ENCODE measurements at places on chromosomes 7 and 10.

GRCh38 chr7:155296788-155297516 lies 726 bp upstream of the INSIG1 start:
- DNase-seq, result peak; percentile 76

- DNase-seq, result no peak
These were observed 247.7 kb downstream of the IPMK start for GRCh38 chr10:58019863-58020537.

DNA sequence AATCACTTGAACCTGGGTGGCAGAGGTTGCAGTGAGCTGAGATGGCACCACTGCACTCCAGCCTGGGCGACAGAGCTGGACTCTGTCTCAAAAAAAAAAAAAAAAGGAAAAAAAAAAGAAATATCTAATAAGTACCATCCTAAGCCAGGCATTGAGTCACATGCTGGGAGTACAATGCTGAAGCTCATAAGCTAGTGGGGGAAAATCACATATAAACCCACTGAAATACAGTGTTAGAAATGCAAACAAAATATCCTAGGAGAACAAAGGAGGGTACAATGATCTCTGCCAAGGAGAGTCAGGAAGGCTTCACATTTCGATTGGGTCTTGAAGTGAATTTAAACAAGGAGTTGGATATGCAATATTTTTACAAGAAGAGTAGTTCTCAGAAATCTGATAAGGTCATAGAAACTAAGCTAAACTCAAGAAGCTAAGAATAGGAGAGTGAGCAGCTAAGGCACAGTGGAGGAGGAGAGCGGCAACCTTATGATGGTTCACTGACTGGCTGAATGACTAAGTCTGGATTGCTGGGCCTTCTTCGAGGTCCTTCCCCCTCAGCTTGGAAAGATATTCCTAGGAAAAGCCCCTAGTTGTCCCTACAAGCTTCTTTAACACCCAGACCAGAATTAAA lies 115.5 kb downstream of the PHTF2 start:
- no peak for DNase-seq

GRCh38 chr10:128047991-128048818 lies 78.0 kb downstream of the MKI67 start:
- no peak for DNase-seq

GRCh38 chr7:75718390-75719031 lies 20.2 kb downstream of the HIP1 start:
- no peak for DNase-seq

DNA sequence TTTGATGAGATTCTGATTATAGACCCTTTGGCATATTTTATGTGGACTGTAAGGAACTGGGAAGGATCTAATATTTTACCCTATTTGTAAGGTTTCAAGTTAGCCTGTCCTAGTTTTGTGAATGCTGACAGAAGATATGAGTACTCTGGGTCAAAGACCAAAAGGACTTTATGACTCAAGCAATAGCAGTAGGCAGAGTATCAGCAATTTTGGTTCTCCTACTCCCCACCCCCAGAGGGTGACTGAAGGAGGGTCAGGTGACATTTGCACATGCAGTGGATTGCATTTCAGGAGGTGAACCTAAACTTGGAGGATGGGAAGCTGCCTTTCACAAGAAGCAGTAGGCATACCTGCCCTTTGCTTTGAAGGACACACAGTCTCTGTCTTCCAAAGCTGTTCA lies 84.0 kb upstream of the KLF6 start:
- no peak for DNase-seq

GRCh38 chr10:88386204-88386788 lies 196.8 kb downstream of the RNLS start:
- no peak for DNase-seq

GRCh38 chr10:88465765-88466164 lies 117.4 kb downstream of the RNLS start:
- no peak for DNase-seq

- no peak for DNase-seq
These were observed 18.0 kb downstream of the SLC25A13 start for GRCh38 chr7:96303686-96304443.

DNA sequence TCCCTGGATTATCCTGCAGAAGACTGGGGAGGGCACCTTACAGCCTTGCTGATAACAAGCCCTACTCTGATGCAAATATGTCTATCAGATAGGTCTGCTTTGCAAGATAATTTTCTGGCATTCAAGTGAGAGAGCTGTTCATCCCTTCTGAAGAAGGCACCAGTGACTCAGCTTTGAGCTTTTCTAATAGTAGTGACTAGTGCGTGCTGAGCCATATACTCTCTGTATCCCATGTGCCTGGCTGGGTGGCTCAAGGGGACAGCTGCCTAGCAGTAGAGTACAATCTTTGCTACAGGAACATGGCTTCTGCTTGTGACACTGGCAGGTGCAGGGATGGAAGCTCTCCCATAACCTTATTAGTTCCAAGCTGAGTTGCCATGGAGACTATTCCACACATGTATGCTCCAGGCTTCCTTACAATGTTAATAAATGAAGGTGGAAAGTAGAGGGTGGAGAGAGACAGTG lies 35.0 kb upstream of the ABCB4 start:
- no peak for DNase-seq

GRCh38 chr10:34102893-34103506 lies 712.1 kb downstream of the PARD3 start:
- no peak for DNase-seq

- DNase-seq, result no peak
These were observed 201.0 kb downstream of the FRMD4A start for GRCh38 chr10:14129770-14130169.

GRCh38 chr7:97075928-97076327 lies 41.6 kb upstream of the SDHAF3 start:
- no peak for DNase-seq

DNA sequence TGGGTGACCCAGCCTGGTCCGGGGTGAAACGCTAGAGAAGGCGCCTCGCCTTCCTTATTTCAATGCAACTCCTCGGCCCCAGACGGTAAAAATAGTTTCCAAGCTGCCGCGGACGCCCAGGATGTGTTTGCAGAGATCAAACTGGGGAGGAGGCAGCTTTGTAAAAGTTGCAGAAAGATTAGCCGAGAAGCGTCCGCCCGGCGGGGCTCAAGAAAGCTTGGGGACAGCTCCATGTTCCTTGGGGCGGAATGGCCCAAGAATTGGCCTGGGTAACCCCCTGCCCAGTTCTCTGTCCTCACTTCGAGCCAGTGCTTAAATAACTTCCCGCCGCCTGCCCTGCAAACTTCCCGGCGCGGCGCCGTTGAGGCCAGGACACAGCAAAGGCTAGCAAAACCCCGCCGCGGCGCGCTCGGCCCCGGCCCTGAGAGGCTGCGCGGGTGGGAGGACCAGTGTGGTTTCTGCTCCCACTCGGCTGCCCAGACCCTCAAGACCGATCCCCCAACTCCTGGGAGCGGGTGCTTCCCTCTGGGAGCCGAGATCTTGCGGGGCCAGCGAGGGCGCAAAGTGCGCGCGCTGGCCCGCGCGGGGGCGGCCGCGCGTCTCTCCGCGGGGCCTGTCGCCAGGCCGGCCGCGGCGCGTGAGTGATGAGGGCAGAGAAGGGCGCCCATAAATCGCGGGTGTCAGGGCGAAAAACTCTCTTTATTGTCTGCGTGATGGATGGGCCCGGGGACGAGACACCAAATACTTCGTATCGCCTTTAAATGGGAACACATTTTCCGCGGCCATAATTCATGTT lies 6.3 kb upstream of the ZNF503 start:
- no peak for DNase-seq

DNA sequence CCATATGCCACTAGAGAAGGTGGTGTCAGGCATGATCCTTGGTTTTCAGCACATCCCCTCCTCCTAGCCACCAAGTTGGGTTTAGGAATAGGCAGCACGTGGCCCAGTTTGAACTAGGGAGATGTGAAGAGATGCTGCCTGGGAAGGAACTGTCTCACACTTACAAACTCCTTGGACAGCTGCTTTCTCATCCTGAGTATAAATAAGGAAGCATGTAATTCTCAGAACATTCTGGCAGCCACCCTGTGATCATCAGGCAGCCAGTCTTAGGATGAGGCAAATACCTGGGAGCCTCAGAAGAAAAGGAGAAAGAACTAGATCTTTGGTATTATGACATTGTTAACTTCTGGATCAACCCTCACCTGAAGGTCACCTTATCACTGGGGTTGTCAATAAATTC lies 21.3 kb upstream of the XPNPEP1 start:
- DNase-seq, result no peak

- DNase-seq, result no peak
These were observed 256.0 kb downstream of the AHR start for GRCh38 chr7:17554341-17555015.

GRCh38 chr7:46003896-46004875 lies 83.1 kb upstream of the IGFBP3 start:
- DNase-seq, result no peak

DNA sequence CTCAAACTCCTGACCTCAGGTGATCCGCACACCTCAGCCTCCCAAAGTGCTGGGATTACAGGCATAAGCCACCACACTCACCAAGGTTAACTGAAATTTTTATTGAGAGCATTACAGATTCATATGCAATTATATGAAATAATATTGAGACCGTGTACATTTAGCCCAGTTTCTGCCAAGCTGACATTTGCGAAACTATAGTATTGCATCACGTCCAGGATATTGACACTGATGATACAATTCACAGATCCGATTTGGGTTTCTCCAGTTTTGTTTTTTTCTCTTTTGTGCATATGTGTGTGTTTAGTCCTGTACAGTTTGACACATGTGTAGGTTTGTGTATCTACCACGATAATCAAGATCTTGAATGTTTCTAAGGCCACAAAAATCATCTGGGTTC lies 627.9 kb upstream of the FOXK1 start:
- no peak for DNase-seq

DNA sequence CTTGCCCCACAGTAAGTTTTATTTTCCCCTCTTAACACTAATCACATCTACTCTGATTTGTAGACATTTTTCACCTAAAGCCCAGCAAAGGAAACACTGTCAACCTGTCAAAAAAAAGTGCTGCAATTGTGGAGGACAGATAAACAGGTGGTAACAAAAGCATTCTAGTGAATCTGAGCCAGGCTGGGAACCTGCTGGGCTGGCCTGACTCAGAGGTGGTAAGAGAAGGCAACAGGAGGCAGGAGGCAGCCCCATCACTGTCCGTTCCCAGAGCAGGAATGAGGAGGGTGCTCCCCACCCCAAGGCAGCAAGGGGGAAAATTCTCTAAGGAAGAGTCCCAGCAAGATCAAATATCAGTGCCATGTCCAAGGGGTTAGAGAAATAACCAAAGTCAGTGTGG lies 19.5 kb upstream of the HERPUD2 start:
- DNase-seq, result no peak

DNA sequence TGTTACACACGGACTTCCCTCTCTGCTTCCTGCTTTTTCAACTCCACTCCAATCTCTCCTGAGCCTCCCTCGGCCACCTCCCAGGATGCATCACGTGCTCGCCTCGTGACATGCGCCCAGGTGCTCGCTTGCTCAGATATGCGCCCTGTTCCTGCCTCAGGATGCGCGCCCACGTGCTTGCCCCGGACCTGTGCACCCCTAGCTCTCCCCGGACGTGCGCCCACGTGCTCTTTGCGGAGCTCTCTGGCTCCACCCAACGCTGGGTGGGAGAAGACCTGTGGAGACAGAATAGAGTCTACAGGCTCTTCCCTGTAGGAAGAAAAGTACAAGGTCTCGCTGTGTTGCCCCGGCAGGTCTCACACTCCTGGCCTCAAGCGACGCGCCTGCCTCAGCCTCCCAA lies 23.1 kb downstream of the PARD3 start:
- DNase-seq, result no peak

- DNase-seq, result no peak
These were observed 51.3 kb downstream of the IKZF1 start for GRCh38 chr7:50355817-50356178.

DNA sequence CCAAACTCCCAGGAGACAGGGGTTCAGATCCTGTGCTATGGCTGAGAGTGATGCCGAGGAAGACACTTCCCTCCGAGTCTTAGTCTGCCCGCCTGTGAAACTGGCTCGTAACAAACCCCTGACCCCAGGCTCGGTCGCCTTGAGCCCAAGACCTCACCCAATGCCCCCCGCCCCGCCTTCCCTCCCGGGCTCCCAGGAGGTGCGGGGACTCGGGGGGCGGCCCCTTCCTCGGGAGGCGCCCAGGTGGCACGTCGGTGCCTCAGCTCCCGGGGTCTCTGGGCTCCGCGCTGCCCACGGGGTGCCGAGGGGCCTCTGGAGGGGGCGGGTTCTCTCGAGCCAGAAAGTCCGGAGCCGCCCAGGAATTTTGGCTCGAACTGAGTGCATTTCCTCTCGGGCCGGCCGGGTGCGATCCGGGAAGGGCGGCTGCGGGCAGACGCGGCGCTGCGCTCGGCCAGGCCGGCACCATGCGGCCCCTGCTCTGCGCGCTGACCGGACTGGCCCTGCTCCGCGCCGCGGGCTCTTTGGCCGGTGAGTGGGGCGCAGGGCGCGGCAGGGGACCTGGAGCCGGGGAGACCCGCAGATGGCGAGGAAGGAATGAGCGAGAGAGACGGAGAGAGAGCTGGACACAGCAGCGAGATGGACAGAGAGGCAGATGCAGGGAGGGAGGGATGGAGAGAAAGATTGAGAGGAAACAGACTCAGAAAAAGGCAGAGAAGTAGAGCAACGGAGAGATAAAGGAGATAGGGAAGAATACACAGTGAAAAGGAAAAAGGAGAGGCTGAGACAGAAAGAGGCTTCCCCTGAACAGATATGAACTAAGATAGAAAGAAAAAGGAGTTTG lies at the start of gene PLAC9:
Gene PLAC9 (plus strand): TSS at position 432 of the 841 bp plus-strand sequence. CDS start 33 bp downstream, at position 465.
- DNase-seq, result no peak

GRCh38 chr10:51867956-51868355 lies 168.6 kb upstream of the CSTF2T start:
- no peak for DNase-seq
